ENCODE measurements at places on chromosomes 3 and 15. TPM values are rescaled to one million over a fixed set of nuclear protein-coding genes. Genes with fewer than 3 reads are reported as not detected.

Gene CAV3
- not detected for total RNA-seq

GRCh38 chr3:171001957-171002694, 24.4 kb downstream of the SLC2A2 start:
- peaks cover 2% of the 10 kb centered on the region for H3K4me1 ChIP-seq
- H3K4me3 ChIP-seq: no peak overlapping the region
- no peaks in the 10 kb centered on the region for H3K36me3 ChIP-seq
- no peaks in the 10 kb centered on the region for H3K27me3 ChIP-seq

GRCh38 chr15:41994772-41995475, 22.6 kb upstream of the EHD4 start:
- H3K4me1 ChIP-seq: no peaks in the 10 kb centered on the region
- H3K27ac ChIP-seq: no peak overlapping the region
- H3K4me3 ChIP-seq: no peak overlapping the region
- no peak for DNase-seq
- no peaks in the 10 kb centered on the region for H3K36me3 ChIP-seq
- H3K27me3 ChIP-seq: no peaks in the 10 kb centered on the region

Gene ARL6IP5
- total RNA-seq: 77.4 TPM

Gene FBXW12
- 0.22 TPM for total RNA-seq

Gene FBXL22
- 13.6 TPM for total RNA-seq

Gene HESX1
- total RNA-seq: 0.78 TPM

DNA sequence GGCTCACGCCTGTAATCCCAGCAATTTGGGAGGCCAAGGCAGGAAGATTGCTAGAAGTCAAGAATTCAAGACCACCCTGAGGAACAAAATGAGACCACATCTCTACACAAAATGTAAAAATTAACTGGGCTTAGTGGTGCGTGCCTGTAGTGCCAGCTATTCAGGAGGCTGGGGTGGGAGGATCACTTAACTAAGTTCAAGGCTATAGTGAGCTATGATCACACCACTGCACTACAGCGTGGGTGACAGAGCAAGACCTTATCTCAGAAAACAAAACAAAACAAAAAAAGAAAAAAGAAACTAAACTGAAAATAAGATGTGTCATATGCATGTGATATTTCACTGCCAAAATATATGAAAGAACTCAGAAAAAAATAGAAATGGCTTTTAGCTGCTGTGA, 243.3 kb upstream of the CCDC54 start:
- no peaks in the 10 kb centered on the region for H3K27me3 ChIP-seq
- no peak overlapping the region for H3K27ac ChIP-seq
- H3K36me3 ChIP-seq: no peaks in the 10 kb centered on the region
- H3K4me3 ChIP-seq: no peak overlapping the region
- peaks cover 2% of the 10 kb centered on the region for H3K4me1 ChIP-seq

Gene SEMA4B
- total RNA-seq: 83.8 TPM

Gene CCR3
- total RNA-seq: not detected
